ENCODE measurements at places on chromosomes 16 and 17. TPM values are rescaled to one million over a fixed set of nuclear protein-coding genes. Genes with fewer than 3 reads are reported as not detected.
A peak's percentile ranks its signal among the peaks of the same experiment; 100 is the strongest.

Gene LGALS9B
- total RNA-seq, result not detected

Gene UMOD
- not detected for total RNA-seq

Gene RHBDF1
- total RNA-seq, result 55.5 TPM

Gene ST6GALNAC1
- not detected for total RNA-seq

Gene TPPP3
- total RNA-seq, result 0.75 TPM

Gene NPIPB9
- total RNA-seq, result 2.3 TPM

Gene OTOP3
- total RNA-seq, result not detected

Gene CD300E
- not detected for total RNA-seq

Gene CTRB1
- not detected for total RNA-seq

Gene APOH
- total RNA-seq, result not detected

DNA sequence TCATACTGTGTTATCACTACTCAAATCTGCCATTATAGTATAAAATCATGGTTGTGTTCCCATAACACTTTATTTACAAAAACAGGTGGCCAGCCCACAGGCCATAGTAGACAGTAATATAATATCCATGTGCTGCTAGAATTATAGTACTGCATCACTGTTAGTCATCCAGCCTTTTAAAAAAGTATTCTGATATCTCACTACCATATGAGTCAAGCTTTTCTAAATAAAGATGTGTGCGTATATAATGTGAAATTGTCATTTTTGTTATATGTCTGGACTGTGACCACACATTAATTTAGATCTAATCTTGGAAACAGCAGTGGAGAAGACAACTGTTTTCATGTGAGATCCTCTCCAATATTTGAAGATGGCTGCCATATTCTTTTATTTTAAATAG is 1049.1 kb upstream of the GOT2 start:
- DNase-seq, result peak; percentile 60

GRCh38 chr16:30603945-30604315 is 6.3 kb downstream of the ZNF689 start:
- DNase-seq, result no peak

- DNase-seq, result no peak
Measured at GRCh38 chr16:76466871-76467270, 189.7 kb downstream of the CNTNAP4 start.

DNA sequence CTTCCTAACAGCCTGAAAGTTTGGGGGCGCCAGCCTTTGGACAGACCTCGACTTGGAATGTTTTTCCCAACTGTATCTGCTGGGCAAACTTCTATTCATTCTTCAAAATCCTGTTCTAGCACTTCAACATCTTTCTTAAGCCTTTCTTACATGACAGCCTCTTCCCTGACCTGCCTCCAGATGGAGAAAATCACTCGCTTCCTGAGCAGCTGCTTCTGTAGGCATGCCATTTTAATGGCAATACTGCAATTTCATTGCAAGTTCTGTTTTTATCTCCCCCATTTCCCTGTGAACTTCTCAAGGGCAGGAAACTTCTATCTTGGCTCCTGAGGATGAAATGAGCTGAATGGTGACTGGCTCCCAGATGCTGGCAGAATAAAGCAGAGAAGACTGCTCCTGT is 128.8 kb upstream of the ASIC2 start:
- DNase-seq, result no peak

DNA sequence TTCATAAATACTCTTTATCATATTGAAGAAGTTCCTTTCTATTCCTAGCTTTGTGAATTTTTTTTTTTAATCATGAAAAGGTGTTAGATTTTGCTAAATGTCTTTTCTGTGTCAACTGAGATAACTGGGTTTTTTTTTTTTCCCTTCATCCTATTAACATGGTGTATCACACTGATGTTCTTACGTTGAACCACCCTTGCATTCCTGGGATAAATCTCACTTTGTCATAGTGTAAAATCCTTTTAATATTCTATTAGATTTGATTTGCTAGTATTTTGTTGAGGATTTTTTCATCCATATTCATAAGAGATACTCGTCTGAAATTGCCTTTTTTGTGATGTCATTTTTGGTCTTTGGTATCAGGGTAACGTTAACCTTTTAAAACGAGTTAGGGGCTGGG is 49.2 kb downstream of the CHCT1 start:
- no peak for DNase-seq

- peak; percentile 4 for DNase-seq
Measured at GRCh38 chr17:76868669-76869495, 678 bp downstream of the MGAT5B start.

DNA sequence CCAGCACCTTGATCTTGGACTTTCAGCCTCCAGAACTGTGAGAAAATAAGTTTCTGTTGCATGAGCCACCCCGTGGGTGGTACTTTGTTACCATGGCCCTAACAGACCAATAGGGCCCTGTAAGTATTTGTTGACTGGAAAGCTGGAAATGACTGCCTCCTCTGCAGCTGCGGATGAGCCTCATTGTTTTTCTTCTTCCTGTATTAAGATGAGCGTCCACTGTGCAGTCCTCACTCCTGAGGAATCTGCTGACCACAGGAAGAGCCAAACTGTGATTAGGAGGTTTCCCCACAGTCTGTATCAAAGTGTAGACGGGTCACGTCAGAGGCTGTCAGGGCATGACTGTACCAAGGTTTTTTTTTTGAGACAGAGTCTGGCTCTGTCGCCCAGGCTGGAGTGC is 12.2 kb upstream of the AKTIP start:
- peak; percentile 39 for DNase-seq

GRCh38 chr16:23500862-23501225 is 9.4 kb downstream of the GGA2 start:
- no peak for DNase-seq

GRCh38 chr17:8894673-8895578 is 27.5 kb upstream of the PIK3R6 start:
- peak; percentile 47 for DNase-seq

DNA sequence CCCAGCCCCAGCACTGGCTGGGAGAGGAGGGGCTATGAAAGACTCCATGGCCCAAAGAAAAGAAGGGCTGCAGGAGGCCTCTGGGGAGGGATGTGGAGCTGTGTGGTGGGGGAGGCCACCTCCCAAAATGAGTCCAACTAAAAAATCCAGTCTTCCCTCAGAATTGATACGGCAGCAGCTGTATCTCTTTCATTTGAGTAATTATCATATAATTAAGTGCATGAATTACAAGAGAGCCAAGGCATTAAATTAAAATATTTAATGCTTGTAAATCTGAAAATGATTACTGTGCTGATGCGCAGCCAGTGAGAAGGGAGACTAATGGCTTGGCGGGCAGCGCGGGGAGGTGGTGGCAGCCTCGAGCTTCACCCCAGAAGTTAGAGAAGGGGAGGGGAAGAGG is 192.8 kb downstream of the C16orf78 start:
- no peak for DNase-seq

DNA sequence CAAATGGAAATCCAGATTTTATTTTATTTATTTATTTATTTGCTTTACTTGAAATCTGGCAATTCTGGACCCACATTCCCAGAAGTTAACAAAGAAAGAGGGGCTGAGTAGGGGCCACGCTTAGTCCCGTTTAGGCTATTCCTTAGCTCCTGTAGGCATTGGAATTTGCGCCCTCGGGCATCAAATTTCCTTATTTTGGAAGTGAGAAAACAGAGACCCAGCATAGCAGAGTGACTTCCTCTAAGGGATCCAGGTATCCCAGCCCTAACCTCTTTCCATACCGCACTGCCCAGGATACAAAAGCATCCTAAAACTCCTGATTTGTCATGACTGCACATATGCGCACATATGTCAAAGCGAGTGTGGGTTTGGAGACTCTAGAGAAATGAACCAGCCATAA is 19.0 kb upstream of the SMG1 start:
- no peak for DNase-seq

DNA sequence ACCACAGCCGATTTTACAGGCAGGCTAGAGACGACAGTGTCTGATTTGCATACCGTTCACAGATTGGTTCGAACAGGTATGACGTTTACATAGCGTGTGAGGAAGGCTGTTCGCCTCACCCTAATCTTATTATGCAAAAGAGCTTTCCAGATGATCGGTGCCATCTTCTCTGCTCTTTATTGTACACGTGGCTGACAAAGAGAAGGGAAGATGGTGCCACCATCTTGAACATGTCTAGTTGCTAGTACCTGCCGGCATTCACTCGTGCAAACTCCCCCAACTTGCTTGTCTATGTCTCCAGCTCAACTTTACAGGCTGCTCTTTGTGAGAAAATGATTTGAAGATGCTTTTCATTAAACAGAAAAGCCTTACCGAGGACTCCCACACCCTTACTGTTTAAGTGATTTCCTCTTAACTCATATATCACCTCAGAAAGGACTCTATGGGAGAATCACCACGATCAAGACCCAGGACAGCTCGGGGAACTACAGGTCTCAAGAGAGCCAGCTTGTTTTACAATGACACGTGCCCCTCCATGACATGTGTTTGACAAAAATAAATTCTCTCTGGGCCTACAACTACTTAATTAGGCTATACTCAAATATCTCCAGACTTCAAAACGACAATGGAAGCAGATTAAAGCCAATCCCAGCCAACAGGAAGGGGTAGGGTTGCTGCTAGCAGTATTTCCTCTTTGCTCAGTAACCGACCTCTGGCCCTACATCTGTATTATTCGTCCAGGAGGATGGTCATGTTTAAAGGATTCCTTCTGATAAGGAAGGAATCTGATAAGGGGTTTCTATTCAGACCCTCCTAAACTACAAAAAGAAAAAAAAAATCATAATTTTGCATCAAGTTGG is 480.6 kb downstream of the TMEM114 start:
- DNase-seq, result no peak

DNA sequence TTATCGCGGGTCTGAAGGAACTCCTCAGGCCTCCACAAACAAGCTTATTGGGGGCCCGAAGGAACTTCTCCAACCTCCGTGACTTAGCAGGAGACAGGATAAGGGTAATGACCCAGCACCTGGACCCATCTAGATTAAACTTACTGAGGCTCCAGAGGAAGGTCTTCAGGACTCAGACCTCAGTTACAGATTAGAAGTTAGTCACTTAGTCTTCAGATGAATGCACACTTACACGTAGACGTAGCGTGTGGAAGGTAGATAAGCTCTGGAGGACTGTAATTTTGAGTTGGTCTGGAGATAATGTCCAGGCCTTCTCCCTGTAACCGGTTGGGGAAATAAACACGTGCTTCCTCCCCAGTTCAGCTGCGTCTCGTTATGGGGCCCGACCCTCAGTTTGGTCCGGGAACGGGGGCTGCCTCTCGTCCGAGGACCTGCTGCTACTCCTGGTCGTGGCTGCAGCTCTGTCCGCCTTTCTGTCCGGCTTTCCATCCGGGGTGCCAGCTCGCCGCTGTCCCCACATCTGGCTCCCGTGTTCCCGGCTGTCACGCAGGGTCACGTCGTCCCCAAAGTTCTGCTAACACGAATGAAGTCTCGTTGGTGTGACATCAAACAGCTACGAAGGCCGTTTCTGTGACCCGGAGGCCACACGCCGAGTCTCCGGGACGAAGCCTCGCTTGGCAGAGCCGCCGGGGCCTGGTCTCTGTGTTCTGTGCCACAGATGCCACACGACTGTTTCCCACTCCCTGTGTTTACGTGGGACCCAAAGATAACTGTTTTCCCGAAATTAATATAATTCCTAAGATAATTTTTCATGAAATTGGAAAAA is 11.8 kb upstream of the SECTM1 start:
- DNase-seq, result no peak

GRCh38 chr16:4113358-4114256 is 2.6 kb downstream of the ADCY9 start:
- no peak for DNase-seq

GRCh38 chr17:14119546-14119945 is 50.2 kb downstream of the COX10 start:
- no peak for DNase-seq

GRCh38 chr17:80859002-80859941 is 132.4 kb upstream of the CHMP6 start:
- peak; percentile 88 for DNase-seq

- DNase-seq, result no peak
Measured at GRCh38 chr16:66054095-66054494, 312.4 kb upstream of the CDH5 start.

- no peak for DNase-seq
Measured at GRCh38 chr17:80408872-80409271, 6.1 kb upstream of the ENDOV start.

DNA sequence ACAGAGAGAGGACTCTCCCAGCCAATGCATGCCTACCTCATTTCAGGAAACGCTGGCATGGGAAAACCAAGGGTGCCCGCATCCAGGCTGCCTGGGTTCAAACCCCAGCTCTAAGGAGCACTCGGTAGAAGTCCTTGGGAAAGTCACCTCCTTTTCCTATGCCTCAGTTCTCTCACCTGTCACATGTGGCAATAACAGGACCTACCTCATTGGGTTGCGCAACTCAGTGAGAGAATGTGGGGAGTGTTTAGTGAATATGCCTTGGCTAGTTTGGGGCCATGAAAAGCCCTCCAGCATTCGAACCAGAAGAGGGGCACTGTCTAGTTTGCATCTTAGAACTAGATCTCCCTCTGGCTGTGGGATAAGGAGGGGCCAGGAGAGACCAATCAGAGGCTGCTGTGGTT is 9.0 kb upstream of the NXPH3 start:
- DNase-seq, result no peak

DNA sequence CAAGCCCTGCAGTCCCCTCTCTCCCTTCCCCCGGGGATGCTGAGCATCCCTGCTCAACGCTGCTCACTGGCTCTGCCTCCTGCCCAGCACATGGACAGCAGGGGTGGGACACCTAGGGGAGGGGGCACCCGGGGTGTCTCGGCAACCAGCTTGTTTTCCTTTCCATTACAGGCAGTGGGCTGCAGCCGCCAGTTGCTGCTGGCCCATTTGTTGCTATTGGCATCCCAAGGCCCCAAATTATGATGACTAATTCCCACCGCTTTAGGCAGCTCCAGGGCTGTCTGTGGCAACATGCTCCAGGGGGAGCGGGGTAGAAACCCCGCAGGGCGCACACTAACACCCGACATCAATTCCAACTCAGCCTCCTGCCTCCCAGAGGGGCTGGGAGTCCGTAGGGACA is 4.9 kb downstream of the SDK2 start:
- DNase-seq, result no peak

GRCh38 chr17:27430882-27431491 is 25.3 kb upstream of the KSR1 start:
- DNase-seq, result no peak

Data from astrocyte (in vitro differentiated cells and primary cell).